Midbrain (tissue), 1 donor: ENCODE measurements at places on chromosomes 6 and 20.

DNA sequence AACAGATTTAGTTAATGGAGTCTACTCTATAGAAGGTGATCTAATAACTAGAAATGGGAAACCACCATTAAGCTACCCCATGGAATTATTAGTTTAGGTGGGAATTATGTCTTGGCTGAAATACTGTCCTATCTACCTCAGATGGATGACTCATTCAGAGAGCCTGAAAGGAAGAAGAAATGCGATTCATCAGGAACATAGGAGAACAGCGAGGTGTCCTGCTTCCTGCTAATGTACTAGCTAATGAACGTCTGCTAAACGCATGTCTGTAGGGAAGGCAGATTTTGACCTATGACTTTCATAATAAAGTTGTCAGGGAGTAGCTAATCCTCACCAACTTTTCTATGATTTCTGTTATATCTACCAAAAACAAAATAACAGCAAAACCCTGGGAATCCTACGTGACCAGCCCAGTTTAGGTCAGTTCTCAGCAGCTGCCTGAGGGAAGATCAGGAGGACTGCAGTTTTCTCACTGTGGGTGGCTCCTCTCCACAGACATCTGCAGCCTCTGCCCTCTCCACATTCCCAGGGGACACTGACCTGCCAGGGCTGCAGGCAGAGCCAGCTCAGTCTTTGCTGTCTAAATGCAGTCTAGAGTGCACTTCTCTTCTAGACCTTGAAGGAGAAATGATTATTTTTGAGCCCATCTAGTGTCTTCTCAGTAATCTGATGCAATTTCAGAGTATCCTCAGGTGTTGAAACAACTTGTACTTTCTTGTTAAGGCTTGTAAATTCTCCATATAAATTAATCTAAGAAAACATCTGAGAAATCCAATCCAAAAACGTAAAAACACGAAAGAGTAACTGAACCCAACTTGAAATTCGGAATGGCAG, 18.1 kb upstream of the SFT2D1 start:
- no peak for DNase-seq

- DNase-seq: no peak
Measured at GRCh38 chr20:37500311-37500710, 20.7 kb upstream of the NNAT start.

GRCh38 chr6:137443901-137444300, 50.3 kb downstream of the OLIG3 start:
- DNase-seq: no peak

GRCh38 chr20:23628402-23629016, 9.2 kb downstream of the CST3 start:
- no peak for DNase-seq

DNA sequence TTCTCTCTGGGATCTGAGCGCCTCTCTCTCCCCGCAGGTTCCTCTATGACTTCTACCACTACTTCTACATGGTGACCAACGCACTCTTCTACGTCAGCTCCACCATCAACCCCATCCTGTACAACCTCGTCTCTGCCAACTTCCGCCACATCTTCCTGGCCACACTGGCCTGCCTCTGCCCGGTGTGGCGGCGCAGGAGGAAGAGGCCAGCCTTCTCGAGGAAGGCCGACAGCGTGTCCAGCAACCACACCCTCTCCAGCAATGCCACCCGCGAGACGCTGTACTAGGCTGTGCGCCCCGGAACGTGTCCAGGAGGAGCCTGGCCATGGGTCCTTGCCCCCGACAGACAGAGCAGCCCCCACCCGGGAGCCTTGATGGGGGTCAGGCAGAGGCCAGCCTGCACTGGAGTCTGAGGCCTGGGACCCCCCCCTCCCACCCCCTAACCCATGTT, 36.3 kb upstream of the MRGBP start:
- no peak for DNase-seq

- DNase-seq: no peak
Measured at GRCh38 chr6:167420858-167421766, 96.2 kb downstream of the TTLL2 start.

DNA sequence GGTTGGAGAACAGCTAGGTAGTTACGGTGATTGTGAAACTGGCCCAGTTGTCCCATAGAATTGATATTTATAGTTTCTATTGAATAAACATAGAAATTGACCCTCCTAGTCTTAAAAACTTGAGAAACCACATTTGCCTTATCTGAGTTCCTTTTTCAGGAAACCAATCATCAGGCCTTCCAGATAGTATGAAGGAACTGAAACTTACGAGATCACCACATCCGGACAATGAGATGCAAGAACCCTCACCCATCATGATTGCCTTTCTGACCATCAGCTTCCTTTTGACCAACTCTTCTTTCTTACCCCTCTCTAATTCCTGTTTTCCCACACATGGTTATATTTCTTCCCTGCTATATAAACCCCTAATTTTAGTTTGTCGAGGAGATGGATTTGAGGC, 21.8 kb downstream of the SLC35F1 start:
- no peak for DNase-seq

- DNase-seq: no peak
Measured at GRCh38 chr20:57957411-57958049, 247.7 kb upstream of the PMEPA1 start.

GRCh38 chr6:80196906-80197305, 90.4 kb downstream of the BCKDHB start:
- no peak for DNase-seq

DNA sequence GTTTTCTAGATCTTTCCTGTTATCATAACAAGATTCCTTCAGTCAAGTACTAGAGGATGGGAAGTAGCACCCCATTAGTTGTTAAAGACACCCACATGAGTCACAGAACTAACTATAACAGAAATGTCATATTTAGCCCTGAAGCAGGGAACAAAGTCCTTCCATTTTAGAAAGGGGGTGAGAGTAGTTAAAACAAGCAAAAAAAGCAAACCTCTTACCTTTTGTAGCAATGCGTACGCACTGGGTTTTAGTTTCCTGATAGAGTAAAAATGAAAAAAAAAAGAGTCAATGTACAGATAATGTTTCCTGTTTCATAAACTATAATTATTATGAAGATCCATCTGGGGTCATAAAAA, 163.7 kb upstream of the THEMIS start:
- DNase-seq: no peak

DNA sequence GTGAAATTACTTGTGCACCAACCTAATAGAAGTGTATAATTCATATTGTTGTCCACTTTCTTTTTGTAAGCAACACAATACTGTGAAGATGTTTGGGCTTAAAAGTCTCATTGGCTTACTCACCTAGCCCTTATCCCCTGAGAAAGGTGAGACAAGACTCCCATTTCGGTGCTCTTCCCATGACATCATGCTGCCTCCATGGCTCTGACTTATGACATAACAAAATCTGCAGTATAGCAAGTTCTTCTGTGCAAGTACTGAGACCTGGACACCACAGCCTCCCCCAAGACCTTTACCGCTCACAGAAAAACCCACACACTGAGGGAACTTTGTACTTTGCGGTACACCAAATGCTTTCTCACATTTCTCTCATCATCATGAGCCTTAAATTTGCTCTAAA, 50.5 kb downstream of the HAO1 start:
- DNase-seq: no peak

DNA sequence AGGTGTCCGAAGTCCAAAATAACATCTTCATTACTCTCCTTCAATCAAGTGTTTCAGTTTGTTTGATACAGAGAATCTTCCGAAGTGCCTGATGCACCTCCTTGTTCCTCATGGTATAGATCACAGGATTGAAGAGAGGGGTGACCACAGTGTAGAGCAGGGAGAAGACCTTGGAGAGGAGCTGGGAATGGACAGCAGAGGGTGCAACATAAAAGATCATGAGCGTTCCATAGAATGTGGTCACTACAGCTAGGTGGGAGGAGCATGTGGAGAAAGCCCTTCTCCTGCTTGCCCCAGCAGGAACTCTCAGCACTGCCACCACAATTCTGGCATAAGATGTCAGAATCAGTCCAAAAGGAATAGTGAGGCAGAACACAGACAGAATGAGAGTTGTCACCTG, 11.9 kb downstream of the OR12D1 start:
- no peak for DNase-seq

DNA sequence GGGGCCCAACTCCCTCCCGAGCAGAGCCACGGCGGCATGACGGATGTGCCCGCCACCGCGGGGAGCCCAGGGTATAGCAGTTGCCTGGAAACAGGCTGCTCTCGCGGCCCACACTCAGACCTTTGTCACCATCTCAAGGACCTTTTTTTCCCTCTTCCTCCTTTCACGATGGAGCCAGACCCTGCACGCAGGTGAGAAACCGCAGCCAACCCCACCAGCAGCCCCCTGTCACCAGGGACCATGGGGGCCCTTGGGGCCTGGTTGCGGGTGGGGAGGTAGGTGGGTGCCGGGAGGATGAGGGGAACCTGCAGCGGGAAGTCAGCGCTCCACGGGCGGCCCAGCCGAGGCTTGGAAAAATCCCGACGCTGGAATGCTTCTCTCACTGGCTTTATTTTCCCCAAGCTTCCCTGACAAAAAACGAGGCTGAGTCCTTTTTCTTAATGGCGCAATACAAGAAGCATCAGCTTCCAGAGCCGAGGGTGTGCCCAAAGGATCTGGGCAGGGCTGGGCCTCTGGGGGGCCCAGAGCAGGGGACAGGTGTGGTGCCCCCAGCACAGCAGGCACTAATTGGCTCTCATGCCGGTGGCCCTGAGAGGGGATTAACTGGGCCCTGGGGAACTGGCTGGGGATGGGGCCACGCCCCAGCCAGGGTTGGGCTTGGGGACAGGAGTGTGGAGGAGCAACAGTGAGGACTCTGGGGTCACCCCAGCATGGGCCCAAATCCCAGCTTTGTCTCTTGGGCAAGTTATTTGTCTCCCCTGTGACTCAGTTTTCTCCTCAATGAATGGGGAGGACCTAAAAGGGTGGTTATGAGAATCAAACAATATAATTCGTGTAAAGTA, 23.9 kb downstream of the NOL4L start:
- no peak for DNase-seq

- DNase-seq: no peak
Measured at GRCh38 chr6:161228096-161228495, 45.8 kb downstream of the AGPAT4 start.

GRCh38 chr6:139457476-139457875, 83.0 kb upstream of the CITED2 start:
- DNase-seq: no peak

DNA sequence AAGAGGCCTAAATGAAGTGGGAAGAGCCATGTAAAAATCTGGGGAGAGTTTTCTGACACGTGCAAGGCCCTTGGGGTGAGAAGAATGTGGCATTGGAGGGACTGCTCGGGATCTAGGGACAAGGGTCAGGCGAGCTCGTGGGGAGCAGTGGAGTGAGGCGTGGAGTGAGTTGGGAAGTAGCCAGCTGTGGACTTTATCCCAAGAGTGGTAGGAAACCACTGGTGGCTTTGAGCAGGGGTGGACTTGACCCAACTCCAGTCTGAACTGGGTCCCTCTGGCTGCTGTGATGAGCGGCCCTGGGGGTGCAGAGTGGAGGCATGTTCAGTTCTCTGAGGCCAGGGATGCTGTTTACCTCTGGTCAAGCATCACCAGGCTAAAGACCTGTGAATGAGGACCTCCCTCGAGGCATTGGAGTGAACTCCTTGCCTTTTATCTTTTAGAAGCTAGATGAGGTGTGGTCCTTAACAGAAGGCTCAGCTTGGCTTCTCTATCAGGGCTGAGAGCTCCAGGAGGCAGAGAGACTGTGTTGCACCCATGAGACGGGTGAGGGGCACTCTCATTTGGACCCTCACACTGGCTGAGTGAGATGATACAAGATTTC, 20.6 kb downstream of the SLC22A1 start:
- no peak for DNase-seq

GRCh38 chr20:31739550-31739977, 474 bp downstream of the TPX2 start:
- no peak for DNase-seq

- no peak for DNase-seq
Measured at GRCh38 chr20:24745617-24746350, 203.3 kb upstream of the CST7 start.
